Kidney tubule cell (primary cell): ENCODE measurements at places on chromosomes 2 and 18.

DNA sequence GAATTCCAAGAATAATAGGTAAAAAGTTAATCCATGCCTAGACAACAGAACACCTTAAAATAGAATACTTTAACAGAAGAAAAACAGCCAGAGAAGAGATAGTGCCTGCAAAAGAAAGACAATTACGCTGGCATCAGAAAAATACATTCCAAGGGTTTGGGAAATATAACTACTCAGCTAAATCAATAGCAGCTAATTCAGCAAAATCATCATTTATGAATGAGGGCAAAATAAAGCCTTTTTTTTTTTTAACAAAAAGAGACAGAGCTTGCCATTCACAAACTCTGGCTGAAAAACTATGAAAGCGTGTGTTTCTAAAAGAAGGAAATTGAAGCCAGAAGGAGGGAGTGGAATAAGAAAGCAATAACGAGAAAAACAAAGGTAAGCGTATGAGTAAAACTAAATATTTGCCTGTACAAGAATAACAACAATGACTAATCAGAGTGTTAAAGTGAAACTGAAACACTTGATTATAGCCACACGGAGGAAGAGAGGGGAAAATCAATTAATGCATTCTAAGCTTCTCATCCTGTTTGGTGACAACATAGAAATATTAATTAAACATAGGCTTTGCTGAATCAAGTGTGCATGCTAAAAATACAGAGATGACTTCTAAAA is 90.2 kb downstream of the EHD3 start:
- peak; percentile 9 for DNase-seq

DNA sequence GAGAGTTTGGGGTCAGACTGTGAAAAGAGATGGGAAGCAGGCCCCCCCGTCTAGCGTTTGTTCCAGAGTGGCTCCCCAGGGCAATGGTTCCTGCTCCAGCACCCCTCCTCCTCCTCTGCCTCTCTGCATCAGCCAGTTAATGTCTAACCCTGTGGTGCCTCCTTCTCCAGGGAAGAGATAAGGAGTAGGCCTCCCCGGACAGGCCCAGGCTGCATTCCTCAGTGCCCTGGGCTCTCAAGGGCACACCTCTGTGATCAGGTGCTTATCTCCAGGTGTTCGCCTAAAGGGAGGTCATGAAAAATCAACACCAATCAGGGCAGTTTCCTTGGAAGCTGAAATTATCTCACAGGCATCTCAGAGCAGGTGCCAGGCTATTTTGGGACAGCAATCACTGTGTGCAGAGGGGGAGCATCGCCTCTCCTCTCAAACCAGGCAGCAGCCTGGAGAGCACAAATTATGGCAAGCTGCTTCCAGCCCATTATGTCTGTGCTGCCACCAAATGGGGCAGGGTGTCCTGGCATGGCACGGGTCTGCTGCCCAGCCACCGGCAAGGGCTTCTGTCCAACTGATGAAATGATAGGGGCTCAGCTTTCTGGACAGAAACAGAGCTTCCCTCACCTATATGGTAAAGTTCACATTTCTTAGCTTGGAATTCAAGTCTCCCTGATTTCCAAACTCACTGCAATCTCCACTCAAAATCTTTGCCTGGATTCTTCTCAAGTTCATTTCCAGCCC is 255.8 kb upstream of the SLC14A2 start:
- DNase-seq, result peak; percentile 74

GRCh38 chr2:101205521-101206479 is 46.9 kb upstream of the CNOT11 start:
- peak; percentile 88 for DNase-seq

- no peak for DNase-seq
Measured at GRCh38 chr2:235917506-235917905, 250.7 kb downstream of the GBX2 start.

DNA sequence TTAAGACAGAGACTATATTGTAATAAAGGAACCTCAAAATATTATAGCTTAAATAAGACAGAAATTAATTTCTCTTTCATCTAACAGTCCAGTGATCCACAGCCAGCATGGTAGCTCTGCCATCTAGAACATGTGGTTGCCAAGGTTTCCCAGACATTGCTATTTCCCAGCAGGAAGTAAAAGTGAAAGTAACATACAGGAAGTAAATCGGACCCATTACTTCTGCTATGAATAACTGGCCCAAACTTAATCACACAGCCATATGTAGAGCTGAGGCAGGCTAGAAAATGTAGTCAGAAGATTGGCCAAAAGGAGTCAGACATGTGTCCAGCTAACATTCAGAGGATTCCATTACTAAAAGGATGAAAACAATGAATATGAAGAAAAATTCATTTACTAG is 71.0 kb downstream of the NOL4 start:
- peak; percentile 75 for DNase-seq

DNA sequence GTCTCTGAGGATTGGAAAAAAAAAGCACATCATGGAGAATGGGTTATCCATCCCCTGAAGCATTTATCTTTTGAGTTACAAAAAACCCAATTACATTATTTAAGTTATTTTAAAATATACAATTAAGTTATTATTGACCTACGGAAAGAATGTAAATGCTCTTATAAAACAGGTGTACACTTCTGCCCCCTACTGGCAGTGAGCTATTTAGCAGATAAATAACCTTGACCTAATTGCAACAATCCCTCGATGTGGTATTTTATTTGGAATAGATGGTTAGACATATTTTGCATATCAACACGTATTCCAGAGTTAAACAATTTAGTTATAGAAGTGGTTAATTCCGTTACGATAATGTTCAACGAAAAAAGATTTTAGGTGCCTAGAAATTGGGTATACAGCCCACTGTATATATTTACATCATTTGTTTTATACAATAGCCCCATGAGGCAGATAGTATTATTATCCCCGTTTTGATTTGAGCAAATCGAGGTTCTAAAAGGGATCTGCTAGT is 9.1 kb upstream of the DAW1 start:
- DNase-seq, result peak; percentile 68

GRCh38 chr2:26609839-26610277 is 31.3 kb downstream of the CIB4 start:
- no peak for DNase-seq

DNA sequence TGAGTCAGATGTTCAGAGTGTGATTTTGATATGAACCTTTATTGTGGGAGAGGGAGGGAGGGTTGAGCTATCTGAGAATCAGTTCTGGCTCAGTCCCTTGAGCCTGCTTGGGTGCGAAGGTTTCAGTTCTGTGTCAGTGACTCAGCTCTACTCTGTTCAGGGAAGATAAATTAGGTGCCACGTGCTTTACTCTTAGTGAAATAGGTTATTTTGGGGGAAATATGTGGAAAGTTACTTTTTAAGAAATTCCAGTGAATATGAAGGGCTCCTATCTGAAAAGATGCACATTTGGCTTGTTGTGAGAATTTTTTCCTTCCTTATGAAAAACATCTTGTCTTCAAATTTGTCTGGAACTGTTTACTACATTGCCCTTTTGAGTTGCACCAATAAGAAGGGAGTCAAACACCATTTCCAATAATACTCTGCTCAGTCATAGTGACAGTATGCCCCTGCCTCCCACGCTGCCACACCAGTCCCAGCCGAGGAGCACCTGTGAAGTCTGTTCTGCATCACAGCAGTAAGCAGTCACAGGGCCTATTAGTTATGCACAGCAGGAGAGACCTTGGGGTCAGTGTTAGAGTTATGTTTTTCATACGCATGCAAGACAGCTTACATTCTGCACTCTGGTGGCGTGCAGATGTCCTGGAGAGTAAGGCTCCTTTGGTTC is 32.8 kb upstream of the DNAH7 start:
- peak; percentile 32 for DNase-seq

DNA sequence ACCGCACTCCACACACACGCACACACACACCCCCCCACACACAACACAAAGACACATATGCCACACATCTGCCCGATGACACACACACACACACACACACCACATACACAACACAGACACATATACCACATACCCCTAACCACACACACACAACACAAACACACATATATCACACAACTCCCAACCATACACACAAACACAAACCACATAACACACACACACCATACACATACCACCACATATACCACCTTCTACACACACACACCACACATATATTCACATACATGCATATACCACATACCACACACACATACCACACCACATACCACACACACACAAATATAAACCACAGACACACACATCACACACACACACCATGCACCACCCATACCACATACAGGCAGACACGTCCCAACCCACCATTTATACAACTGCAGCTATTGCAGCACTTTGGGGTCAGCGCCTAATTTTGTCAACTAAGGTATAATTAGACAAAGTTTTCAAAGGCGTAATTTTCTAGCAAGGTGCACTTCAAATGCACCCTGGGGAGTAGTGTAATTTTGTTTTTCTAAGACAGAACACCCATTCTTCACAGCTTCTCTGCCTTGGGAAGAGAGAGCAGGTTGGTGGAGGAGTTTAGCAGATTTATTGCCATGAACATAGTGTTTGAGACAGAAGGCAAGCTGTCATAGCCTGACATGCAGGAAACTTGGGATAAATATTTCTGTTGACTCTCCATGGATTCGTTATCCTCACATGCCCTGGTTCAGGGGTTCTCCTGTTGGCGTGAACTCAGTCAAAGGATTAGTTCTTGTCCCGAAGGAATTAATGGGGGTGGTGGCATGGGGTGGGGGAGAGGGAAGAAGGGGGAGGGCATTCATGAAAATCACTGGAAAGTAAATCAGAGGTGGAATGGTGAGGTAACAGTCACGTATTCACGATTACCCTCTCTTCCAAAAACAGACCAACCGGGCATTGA is 416.1 kb downstream of the LPIN1 start:
- DNase-seq, result no peak

DNA sequence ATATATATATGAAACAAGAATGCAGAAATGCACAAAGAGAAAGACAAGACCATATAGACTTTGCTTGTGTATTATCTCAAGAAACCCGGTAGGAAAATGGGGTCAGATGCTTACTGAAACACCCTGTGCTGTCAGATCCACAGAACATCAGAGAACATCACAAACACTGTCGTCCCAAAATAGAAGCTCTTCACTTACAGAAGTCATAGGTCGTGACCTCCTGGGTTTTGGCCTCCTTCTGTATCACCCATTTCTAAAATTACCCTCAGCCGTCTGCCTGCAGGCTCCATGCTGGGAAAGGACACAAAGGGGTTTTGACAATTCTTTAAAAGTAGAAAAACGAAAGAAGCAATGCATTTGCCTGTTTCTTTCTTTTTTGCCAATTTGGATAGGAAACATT is 137.9 kb downstream of the PAX3 start:
- no peak for DNase-seq

DNA sequence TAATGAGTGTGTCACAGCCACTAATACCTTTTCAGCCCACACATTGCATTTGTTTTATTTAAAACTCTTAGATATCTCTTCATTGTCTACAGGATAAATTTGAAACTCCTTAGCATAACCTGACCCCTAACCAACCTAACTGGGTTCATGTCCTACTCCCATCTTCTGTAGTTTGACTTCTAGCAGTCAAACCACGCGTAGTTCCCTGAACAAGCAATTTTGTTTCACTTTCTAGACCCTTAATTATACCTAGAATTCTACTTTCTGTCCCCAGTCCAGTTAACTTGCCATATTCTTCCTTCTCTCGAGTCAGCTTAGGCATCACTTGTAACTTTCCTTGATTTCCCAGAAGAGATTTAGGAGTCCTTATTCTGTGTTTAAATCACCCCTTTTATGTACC is 55.1 kb downstream of the RBBP8 start:
- DNase-seq, result no peak

DNA sequence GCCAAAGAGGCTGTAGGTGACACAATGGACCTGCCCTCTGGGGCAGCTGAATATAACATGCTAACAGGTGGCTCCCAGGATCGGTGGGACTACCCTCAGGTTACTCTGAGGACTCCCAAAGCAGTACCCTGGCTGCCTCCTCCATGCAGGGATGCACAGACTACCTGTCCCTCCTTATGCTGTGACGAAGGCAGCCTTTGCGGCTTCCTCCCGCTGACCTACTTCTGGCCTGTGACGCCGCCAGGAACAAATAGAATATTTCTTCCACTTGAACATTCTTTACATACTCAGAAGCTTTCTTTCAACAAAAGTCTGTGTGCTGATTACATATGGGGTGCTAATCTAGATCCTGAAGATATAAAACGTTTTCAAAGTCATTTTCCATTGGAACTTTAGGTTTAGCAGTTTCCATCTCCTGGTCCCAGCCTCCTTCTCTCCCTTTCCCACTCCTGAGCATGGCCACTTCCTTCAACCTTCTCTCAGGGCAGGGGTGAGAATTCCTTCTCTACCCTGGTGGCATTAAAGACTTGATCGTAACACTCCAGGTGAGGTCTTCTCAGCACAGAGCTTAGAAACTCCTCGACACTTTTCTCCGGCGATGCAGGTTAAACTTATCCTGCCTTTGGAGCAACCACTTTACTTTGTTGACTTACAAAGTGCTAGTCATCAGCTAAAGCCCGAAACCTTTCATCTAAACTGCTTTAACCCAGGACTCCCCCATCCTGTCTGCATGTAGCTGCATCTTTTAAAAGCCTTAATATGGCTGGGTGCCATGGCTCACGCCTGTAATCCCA is 58.9 kb upstream of the STK17B start:
- no peak for DNase-seq

DNA sequence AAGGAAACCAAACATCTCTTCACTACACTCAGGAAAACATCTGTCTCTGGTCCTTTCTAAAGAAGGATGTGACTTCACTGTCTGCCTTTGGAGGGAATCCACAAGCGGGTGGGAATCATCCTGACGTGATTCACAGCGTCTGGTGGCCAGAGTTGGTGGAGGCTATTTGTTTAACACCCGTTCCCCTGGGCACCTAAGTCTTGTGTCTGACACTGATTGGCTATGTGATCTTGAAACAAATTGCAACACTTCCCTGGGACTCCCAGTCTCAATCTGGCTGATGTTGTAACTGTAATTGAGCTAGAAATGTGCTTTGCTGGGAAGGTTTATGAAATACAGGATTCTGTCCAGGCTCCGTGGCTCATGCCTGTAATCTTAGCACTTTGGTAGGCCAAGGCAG is 28.8 kb upstream of the SIX3 start:
- peak; percentile 25 for DNase-seq

DNA sequence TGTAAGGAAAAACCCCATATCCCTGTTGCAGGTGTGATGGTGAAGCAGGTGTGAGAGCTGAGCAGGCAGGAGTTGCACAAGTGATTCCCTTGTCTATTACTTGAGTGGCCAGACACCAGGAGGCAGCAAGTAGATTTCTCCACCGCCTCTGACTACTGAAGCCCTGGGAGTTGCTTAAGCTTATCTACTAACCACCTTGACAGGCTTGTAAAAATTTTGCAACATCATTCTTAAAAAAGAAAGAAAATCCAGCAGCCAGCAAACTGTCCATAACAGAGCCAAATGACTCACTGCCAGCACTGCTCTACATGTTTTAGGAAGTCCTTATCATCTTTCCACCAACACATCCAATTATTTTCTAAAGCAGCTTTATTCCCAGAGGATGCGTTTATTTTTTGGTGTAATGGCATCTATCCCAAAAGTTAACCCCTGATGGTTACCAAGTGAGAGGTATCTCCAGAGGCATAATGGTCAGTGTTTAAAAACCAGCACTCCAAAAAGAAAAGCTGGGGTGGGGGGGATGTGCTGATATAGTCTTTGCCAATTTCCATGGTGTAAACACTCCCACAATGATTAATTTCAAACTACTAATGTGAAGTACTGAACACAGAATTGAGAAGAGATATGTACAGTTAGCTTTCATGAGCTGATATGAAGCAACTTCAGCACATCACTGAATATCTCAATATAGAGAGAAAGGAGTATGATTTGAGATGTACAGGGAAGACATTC is 16.3 kb upstream of the GPR39 start:
- DNase-seq, result no peak

GRCh38 chr2:113370478-113371091 is 66.9 kb upstream of the ZNG1B start:
- DNase-seq, result peak; percentile 91

GRCh38 chr18:68865021-68865420 is 67.1 kb downstream of the CCDC102B start:
- DNase-seq, result no peak
